ENCODE measurements at places on chromosomes 1 and 21.

DNA sequence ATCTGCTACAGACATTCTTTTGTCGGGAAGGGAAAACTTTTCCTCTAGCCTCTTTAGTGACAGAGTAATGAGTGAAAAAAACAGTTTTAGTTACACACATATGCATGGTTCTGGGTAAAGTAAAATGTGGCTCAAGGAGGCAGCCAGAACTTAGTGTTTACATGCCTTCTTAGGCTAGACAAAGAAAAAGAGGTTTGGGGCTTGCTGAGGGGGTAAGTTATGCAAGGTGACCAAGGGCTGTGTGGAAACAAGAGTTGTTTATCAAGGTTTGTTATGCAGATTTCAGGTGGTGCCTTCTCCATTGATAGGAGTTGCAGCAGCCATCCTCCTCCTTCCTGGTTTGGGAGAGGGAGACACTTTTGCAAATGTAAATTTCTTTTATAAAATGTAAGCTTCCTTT, 66.5 kb upstream of the RAB3GAP2 start:
- DNase-seq: no peak

- peak; percentile 67 for DNase-seq
These were observed 119.6 kb downstream of the ADGRL2 start for GRCh38 chr1:81920245-81920740.

- DNase-seq: no peak
These were observed 33.5 kb downstream of the EPHA10 start for GRCh38 chr1:37731312-37732019.

- DNase-seq: no peak
These were observed 139.7 kb downstream of the ROR1 start for GRCh38 chr1:63913533-63913932.

GRCh38 chr1:47324682-47325081, 8.9 kb upstream of the CMPK1 start:
- no peak for DNase-seq

- no peak for DNase-seq
These were observed 39.4 kb upstream of the GADD45A start for GRCh38 chr1:67645495-67646144.

DNA sequence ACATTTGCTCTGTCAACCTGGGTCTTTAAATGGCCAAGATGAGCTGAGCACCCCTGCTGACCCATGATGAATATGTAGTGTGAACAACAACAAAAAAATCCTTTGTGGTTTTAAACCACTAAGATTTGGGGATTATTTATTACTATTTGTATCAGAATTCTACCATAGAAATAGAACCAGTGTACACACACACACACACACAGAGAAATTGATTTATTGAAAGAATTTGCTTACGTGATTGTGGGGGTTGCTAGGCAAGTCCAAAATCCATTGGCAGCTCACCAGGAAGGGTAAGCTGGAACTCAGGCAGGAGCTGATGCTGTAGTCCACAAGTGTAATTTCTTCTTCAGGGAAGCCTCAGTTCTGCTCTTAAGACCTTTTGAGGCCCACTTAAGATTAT, 82.5 kb upstream of the MAP1LC3C start:
- DNase-seq: no peak

- DNase-seq: no peak
These were observed 68.4 kb downstream of the KLHDC7A start for GRCh38 chr1:18549106-18549505.

- no peak for DNase-seq
These were observed 258.1 kb upstream of the C1orf87 start for GRCh38 chr1:60331647-60332046.

DNA sequence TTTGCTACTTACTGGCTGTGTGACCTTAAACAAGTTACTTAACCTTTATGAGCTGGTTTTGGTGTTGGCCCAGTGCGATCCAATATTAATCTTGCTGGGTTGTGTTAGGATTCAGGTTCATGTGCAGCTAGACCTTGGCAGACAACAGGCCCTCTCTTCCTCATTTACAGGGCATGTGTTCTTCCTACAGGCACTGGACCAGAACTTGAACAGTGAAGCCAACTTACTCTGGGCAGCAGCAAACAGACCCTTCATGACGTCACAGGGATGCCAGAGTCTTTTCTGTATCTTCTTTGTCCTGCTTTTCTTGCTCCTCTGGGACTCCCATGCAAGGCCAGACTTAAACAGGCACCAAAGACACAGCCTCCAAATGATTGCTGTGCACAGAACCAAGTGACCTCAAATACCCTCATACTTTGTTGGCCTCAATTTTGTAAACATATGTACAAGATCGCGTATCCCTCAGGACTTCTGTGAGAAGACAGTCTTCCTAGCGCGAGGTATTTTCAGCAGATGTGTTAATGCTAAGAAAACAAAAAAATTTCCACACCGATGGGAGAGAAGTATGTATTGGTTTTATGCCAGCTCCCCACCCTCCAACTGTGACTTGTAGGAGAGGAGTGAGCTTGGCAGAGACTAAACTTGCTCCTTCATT, 73.7 kb downstream of the URB2 start:
- no peak for DNase-seq

DNA sequence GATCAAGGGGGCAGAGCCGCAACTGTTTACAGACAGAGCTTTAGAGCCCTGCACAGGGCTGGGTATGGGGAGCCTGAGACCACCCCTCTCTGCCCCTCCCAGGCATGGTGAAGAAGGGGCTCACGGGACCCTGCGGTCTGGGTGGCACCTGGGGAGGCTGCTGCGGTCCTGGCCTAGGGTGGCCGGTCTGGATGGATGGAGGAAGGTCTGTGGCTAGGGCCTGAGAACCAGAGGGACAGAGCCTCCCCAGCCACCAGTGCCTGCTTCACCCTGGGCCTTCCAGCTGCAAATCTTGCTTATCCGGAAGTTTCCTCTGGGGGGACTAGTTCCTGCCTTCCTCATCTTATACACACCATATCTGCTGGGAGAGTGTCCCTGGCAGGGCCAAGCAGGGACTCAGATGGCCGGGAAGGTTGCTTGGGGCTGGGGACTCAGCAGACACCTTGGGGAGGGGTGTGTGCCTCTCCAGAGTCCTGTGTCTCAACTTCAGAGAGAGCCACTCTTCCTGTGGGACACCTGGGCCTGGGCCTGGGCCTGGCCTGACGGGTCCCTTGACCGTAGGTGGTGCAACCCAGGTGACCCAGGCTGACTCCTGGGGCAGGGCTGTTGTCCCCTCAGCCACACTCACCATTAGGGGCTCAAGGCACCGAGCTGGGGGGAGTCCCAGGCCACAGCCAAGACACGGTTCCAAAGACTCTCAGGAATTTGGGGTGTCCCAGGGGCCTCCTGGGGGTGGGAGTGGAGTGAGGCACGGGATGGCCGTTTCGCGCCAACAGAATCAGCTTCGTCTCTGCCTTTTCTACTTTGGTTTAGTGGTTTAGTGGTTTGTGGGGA, 52.0 kb upstream of the ACTRT2 start:
- no peak for DNase-seq

- DNase-seq: no peak
These were observed 60.4 kb downstream of the DNTTIP2 start for GRCh38 chr1:93818570-93818959.

GRCh38 chr21:15825700-15826099, 95.9 kb downstream of the USP25 start:
- DNase-seq: no peak

DNA sequence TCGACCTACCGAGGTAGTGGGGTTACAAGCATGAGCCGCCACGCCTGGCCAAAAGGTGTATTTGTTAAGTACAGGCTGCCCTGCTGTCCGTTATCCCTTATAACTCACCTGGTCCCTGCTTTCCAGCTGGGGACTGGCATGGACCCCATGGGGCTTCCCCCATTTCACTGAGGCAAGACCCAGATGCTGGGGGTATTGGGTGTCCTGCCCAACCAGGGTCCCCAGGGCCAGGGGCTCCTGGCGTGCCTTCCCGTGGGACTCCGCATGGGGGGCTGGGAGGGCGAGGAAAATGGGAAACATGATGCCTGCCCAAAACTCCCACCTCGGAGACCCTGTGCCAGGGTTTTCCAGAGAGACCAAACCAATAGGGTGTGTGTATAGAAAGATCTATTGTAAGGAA, 64.4 kb downstream of the FAAP20 start:
- DNase-seq: no peak

DNA sequence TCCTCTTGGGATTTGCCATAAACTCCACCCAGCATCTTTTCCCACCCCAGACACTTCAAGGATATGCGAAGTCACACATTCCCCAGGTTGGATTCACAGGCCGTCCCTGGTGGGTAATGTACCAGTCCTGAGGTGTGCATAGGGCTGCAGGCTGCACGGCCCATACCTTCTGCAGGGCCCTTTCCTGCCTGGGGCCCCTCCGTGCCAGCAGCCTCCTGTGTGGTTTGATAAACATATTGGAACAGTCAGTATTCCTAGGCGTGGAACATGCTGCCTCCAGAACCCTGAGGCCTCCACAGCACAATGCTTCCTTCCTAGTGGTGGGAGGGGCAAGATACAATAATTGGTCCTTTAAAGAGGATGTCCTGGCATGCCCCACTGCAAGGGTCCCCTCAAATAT, 26.6 kb downstream of the IL10RB start:
- DNase-seq: no peak

GRCh38 chr1:20280341-20280740, 10.3 kb upstream of the VWA5B1 start:
- DNase-seq: no peak

- no peak for DNase-seq
These were observed 52.5 kb downstream of the MRPL37 start for GRCh38 chr1:54252371-54252936.

DNA sequence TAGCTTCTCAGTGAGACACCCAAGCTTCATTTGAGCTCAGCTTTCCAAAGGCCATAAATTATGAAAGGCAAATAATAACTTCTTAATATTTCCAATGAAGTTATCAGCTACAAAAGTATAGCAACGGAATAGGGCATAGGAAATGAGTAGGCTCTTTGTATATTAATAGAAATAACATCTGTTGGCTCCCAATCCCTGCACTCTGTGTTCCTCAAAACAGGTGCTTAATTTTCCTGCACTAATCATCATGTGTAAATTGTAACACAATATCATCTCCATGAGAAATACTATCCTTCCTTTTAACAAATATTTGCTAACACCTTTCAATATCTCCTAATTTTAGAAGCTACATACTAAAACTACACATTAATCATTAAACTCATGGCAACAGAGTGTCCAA, 19.2 kb upstream of the IFI44L start:
- DNase-seq: no peak

GRCh38 chr1:167522246-167522645, 3.9 kb upstream of the CD247 start:
- no peak for DNase-seq

DNA sequence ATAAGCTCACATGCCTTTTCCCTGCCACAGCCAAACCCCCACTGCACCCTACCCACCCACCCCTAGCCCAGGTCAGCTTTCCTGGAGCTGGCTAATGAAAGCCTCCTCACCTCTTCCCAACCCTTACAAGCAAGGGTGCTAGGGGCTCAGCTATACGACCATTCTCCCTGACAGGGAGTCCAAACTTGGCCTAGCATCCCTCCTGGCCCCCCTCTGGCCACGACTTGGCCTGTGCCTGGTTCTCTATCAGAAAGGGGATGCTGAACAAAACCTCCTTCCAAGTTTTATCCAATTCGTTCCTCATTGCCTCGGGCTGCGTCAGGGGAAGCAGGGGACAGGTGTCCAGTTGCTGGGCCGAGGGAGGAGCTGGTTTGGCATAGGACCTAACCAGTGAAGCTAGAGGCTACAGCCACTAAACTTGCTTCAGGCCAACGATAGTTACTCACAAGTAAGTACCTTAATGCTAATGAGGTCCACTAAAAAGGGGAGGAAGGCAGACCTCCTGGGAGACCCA, 8.6 kb downstream of the TMEM81 start:
- no peak for DNase-seq

- no peak for DNase-seq
These were observed 14.6 kb upstream of the LGALS8 start for GRCh38 chr1:236509203-236509602.

GRCh38 chr1:117930173-117930447, 571 bp downstream of the WDR3 start:
- DNase-seq: no peak

GRCh38 chr1:215792446-215792845, 225.3 kb downstream of the KCTD3 start:
- no peak for DNase-seq

DNA sequence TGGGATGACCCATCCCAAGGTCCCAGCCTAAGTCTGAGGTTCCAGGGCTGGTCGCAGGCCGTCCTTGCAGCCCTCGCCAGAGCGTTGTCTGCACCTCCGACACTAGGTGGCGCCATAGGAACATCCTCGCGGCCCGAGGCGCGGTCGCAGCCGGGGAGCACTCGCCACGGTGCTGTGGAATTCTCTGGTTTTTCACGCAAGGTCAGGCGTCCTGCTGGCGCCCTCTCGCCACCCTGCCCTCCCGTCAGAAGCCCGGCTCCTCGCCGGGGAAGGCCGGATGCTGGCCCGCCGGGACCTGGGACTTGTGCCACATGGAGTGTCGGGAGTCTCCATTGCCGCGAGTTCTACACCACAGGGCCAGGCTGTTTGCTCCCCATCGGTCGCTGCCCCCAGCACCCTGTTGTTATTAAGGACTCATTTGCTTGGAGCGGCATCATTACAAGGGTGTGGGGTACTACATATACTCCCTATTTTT, 196.8 kb upstream of the LMO4 start:
- peak; percentile 81 for DNase-seq

DNA sequence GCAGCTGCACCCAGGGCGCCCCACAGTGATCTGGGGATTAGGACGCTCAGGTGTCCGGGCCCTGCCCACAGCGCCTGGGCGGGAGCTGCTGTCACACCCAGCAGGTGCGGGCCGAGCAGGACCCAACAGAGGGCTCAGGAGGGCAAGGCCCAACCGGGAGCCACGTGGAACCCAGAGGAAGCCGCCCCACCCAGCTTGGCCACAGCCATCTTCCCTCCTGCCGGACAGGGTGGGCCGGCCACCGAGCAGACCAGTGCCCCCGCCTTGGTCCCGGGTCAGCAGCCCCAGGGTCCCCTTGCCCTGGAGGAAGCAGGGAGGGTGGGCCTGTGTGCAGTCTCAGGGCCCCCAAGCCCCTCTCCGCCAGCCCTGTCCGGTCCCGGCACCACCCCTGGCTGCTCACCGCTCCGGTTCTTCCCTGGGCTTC, 6.3 kb upstream of the TTLL10 start:
- DNase-seq: no peak

- DNase-seq: peak; percentile 53
These were observed 6.4 kb downstream of the FCRL2 start for GRCh38 chr1:157770442-157771043.

DNA sequence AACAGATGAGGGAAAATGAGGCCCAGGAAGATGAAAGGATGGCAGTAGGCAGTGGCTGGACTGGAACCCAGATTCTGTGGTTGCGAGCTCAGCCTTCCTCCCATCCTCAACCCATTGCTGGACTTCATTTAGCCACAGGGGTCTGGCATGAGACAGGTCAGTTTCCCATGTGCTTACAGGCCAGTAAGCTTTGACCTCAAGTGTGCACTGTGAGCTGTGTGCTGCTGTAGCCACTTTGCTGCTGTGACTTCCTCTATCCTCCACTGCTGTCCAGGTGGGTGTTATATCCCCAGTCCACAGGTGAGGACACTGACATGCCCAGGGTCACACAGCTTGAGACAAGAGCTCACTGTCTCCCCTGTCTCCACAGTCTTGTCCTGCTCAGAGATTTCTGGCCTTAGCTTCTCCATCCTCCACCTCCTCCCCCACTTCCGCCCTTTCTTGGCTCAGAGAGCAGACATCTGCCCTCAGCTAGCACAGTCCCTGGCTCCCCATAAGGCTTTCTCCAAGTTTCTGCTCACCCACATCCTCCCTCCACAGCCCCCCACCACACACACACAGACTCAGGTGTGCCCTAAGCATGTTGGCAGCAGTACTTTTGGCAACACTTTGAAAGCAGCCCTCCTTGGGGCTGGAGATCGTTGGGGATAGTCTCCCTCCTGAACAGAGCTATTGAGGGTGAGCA, 7.3 kb downstream of the IGSF21 start:
- DNase-seq: no peak

Measured in WTC11 (cell line).